ENCODE measurements at places on chromosomes 6 and 20.

DNA sequence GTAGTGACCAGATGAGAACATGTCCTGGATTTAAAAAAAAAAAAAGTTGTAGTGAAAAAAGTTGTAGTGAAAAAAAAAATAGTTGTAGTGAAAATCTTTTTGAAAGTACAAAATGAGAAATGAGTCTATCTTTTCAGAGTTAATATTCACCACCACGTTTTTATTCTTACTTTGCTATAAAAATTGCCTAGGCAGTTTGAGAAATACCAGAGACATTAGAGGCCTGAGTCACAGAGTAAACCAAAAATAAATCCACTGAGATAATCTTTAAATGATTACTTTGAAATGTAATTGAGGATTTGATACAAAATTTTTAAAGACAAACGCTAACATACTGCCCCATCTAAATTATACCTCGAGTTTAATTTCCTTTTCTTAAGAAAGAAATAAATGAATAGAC is 101.2 kb upstream of the TIAM2 start:
- DNase-seq = no peak

DNA sequence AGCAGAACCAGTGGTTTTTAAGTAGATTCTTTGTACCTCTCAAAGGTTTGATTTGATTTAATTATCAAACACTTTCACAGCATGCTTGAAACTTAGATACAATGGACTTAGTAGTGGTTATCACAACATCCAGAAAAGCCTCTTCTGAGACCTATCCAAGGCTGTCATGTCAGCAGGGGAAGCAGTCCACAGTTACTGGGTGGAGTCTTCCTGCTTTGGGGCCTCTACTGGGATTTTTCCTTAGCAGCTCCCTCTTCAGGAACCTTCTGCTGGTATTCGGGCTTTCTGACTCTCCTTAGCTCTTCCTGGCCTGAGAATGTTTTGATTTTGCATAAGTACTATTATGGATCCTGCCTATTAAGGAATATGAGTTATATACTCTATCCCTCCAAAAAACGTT is 36.0 kb downstream of the ARFGEF2 start:
- no peak for DNase-seq

DNA sequence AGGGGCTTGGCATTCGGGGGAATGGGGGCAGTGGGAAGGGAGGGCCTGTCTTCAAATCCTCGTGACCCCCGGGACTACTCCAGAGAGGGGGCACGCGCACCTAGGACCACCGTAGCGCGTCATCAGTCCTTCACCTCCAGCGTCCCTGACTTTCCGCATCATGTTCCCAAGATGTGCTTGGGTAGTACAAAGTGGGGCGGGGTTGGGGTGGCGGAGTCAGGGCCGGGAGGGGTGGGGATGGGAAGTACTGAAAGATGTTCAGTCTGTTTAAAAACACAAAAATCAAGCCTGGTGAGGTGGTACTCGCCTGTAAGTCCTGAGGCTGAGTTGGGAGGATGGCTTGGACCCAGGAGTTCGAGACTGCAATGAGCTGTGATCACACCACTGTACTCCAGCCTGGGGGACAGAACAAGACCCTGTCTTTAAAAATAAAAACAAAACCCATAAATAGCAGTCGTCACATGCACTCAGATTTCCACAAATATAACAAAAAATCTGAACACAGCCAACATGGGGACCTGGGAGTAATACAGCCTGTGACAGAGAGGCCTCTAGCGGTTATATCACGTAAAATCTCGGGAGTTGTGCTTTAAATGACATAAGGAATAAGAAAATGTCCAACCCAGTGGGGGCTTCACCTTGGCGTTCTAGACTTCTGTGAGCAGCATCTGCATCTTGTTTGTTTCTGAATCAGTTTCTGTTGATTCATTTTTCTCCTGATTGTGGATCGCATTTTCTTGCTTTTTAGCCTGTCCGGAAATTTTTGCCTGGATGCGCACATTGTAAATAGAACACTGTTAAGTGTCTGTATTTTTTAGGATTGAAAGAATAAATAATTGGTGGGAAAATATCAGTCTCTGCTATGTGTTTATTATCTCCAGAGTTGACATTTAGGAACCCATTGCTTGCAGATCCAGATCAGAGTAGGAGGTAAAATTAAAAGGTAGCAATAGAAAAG is 698 bp upstream of the LRP11 start:
- peak; percentile 64 for DNase-seq

GRCh38 chr6:167137081-167137480 is 14.2 kb downstream of the CCR6 start:
- no peak for DNase-seq

- no peak for DNase-seq
These were observed 65.9 kb downstream of the PHF20 start for GRCh38 chr20:35837577-35838195.

Measured in CD4-positive, alpha-beta T cell treated with Interleukin-17A for 1 hour (primary cell).